ENCODE measurements at places on chromosomes 2 and 18.

- DNase-seq, result no peak
Observed at GRCh38 chr2:223922308-223922707, 22.8 kb downstream of the WDFY1 start.

GRCh38 chr18:36702401-36703013, 126.3 kb downstream of the TPGS2 start:
- no peak for DNase-seq

- DNase-seq, result peak; percentile 49
Observed at GRCh38 chr2:152518641-152519580, 183.9 kb downstream of the FMNL2 start.

DNA sequence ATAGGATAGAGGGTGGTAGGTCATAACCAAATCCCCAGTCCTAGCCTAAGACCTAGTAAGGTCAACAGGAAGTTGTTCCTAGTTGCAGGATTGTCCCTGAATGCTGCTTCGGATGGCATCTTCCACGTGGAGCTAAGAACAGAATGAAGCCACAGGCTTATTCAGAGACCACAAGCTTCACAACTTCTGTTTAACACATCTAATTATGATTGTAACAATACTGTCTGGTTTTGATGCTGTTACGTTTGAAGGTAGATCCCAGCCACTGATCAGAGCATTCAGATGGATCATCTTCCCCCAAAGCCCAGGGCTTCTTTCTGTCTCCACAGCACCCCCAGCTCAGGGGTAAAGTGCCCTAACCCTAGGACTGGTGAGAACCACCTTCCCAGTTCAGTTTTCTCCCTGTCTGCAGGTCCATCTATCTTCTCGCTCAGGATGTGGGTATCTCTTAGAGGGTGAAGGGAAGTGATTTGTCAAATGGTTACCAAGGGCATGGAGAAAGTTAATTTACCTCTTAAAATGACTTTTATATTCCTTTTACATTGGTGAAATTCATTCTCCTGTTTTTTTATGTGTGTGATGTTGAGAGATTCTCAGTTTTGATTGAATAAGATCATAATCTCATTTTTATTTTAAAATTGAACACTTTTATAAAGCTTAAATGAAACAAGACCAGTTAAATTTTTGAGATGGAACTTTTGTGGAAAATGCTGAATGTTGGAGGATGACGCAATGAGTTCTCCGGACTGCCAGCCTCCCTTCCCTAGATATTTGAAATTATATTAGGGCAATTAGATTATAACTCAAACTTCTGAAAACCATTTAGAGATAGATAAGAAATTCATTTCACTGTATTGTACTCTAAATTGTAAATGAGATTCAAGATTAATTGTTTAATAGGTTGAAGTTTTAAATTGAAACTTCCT, 66.5 kb downstream of the RHBDD1 start:
- DNase-seq, result no peak

DNA sequence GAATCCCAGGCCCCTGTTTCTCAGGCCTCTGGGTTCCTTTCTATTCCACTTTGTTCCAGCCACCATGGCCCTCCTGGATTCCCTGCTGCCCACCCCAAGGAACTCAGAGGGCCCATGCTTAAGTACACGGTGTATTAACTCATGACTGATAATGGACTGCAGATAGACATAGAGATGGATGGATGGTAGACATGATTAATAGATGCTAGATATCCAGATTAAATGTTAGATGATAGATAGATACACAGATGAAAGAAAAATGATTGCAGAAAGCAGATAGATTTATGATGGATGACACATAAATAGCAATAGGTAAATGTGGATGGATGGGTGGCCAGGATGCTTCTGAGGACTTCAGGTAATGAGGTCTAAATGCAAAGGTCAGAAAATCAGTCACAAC, 278.0 kb downstream of the CELF4 start:
- DNase-seq, result no peak

DNA sequence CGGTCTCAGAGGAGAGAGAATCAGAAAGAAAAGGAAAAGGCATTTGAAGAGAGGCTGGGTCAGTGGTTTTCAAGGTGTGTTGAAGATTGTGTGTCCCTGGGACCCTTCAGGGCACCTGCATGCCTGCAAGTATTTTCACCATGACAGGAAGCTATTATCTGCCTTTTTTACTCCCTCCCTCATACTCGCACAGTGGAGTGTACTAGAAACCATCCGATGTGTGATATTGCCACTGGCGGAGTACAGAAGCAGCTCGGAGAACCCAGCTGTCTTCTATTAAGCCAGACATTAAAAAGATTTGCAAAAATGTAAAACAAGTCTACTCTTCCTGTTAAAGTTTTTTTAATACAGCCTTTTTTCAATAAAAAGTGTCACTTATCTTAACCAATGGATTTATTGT, 33.7 kb upstream of the RFX8 start:
- DNase-seq, result no peak

DNA sequence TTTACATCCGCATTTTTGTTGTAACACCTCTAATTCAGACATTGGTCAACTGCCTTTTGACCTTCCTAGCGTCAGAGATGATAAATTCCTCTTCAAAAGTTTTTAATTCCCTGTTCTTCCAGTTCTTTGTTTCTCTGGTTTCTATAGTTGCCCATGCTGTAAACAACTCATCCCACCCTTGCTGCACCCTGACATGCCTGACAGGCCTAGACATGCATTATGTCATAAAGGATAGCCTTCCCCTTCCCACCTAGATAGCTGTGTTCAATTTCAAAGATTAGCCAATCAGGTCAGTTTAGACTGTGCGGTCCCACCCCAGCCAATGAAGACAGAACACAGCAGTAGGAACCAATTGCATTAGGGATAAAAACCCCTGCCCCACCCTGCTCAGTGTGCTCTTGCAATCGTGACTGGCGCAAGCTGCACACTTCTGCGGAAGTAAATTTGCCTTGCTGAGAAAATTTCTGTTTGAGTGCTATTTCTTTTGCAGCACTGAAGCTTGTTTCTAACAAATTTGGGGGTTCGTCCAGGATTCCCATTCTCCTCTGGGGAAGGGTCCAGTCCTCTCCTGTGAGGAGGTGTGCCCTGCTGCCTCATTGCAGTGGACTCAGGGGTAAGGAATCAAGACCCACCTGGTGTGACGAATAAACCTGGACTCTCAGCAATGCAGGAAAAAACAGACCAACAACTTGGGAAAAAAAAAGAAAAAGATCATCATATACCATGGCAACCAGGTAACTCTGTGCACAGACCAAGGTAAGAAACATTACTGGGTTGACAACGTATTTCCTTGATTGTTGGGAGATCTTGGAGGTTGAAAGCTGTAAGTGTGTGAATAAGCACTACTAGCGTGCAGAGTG, 9.1 kb upstream of the SAP130 start:
- no peak for DNase-seq

- DNase-seq, result no peak
Observed at GRCh38 chr18:9741793-9742523, 33.9 kb downstream of the RAB31 start.

- DNase-seq, result no peak
Observed at GRCh38 chr18:55732227-55733106, 144.5 kb upstream of the TCF4 start.

DNA sequence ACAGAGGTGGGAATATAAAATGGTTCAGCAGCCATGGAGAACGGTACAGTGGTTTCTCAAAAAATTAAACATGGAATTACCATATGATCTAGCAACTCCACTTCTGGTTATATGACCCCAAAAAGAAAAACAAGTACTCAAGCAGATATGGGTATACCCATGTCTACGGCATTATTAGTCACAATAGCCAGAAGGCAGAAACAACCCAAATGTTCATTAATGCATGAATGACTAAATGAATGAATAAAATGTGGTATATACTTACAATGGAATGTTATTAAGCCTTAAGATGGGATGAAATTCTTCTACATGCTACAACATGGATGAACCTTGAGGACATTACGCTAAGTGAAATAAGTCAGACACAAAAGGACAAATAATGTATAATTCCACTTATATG, 266.8 kb upstream of the FBXO11 start:
- no peak for DNase-seq

- DNase-seq, result no peak
Observed at GRCh38 chr2:144402251-144402650, 117.7 kb downstream of the ZEB2 start.

DNA sequence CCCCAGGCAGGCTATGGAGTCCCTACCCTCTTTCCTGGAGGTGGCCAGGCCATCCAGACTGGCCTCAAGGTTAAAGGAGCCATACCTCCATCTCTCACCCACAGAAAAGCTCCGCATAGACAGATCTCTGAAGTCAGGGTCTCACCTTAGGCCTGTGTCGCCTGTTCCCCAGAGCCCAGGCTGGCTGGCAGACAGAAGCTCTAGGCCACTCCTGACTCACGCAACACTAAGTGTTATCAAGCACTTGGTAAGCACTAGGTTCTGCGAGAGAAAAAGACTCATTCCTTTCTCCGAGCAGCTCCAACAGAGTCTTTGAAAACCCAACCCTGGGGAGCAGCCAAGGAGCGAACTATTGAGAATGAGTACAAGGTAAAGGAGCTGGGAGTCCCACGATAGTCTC, 6.1 kb downstream of the SMAD7 start:
- no peak for DNase-seq

- no peak for DNase-seq
Observed at GRCh38 chr2:217301142-217301925, 441.5 kb upstream of the TNP1 start.

DNA sequence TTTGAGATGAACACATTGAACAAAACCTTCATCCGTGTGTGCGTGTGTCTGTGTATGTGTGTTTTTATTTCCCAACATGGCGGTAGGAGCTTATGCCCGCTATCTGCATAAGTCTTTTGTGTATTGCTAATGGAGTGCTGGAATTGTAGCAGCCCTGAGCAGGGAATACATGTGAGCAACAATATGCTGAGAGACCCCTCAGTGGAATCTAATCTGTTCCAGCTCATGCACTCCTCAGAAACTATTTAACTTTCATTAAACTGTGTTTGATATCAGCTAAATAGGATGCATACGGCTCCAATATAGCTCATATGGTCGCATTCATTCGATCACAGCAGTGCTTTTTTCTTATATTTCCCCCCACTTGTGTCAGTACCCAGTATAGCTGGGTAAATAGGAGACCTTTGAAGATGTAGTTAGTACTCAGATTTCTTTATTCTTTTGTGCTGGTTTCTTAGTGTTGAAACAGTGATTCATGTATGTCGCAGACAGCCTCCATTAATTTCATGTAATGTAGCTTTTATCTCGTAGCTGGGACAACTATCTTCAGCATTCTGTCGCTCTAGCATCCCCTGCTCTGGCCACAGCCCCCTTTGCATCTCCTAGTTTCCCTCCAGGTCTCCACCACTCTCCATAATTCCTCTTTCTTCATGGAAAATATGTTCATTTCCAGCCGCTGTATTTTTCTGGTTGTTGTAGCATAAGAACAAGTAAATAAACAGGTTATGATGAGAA, 891.2 kb downstream of the BCL11A start:
- DNase-seq, result no peak

GRCh38 chr2:85277416-85278158, 50.2 kb downstream of the TGOLN2 start:
- DNase-seq, result no peak

- DNase-seq, result peak; percentile 50
Observed at GRCh38 chr18:13386891-13387801, 168.6 kb downstream of the LDLRAD4 start.

GRCh38 chr2:96239745-96240264, 26.0 kb downstream of the TMEM127 start:
- DNase-seq, result no peak

DNA sequence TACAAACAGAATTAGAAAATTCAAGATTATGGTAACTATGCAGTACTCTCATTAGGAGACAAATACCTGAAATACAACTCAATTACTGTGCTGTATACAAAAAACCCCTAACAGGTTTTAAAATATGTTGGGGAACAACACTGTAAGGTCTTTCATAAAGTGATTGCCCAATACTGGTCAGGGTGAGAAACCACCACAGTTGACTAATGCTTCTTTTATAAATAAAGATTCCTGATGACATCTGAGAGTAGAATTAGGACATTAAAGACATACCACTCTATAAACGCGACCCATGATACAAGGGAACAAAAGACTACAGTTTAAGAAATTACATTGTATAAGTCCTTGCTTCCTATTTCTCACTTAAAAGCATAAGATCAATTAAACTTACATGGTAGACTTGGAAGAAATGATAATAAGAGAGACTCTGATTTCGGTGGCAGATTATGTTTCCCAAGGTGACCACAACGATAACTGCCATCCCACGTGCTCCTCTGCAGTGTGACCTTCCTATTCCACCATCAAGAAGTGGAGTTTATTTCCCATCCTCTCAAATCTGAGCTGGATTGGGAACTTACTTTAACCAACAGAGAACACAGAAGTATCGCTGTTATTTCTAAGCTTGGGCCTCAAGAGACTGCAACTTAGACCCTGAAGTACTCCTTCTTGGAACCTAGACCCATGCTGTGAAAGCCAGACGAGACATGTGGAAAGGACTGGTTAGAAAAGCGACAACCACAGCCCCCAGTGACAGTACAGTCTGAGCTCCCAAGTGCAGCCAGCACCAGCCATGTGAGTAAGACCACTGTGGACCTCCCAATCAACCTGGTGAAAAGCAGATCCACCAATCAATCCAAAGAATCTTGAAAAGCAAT, 52.3 kb downstream of the ZNF521 start:
- no peak for DNase-seq

DNA sequence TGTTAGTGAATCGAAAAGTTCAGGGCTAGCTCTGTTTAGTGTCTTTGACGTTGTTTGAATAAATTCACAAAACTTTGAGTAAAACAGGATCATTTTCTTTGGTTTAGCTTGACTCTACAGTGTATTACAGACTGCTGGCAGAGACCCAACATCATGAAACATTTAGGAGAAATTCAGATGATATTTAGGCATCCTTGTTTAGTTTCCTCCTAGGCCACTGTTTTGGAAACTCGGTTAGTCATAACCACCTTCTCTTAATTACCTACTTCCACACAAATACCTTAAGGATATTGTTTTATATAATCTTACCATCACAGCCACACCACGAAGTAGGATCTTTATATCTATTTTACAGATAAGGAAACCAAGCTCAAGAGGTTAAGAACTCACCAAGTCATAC, 7.8 kb downstream of the LIMS1 start:
- DNase-seq, result no peak

GRCh38 chr2:29360016-29360784, 245.0 kb downstream of the CLIP4 start:
- DNase-seq, result no peak

- DNase-seq, result peak; percentile 23
Observed at GRCh38 chr2:45688479-45689298, 37.2 kb downstream of the PRKCE start.

GRCh38 chr2:12702168-12703121, 14.3 kb upstream of the TRIB2 start:
- DNase-seq, result no peak

DNA sequence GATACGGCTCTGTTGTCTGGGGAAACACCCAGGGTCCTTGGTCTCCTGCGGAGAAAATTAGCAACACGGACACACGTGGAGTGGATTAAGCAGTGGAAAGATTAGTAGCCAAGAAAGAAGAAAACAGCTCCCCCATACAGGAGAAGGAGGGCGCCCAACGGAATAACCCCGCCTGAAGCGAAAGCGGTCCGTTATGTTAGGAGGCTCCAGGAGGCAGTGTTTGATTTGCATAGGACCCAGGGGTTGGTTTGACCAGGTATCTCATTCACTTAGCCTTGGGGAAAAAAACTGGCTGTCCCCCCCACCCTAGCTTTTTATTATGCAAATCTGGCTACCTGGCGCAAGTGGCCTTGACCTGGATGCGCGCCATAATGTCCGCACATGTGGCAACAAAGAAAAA, 170.1 kb upstream of the KYNU start:
- no peak for DNase-seq

Data from adrenal gland (tissue), 19 donors.